ENCODE measurements at places on chromosomes 6 and 20.

DNA sequence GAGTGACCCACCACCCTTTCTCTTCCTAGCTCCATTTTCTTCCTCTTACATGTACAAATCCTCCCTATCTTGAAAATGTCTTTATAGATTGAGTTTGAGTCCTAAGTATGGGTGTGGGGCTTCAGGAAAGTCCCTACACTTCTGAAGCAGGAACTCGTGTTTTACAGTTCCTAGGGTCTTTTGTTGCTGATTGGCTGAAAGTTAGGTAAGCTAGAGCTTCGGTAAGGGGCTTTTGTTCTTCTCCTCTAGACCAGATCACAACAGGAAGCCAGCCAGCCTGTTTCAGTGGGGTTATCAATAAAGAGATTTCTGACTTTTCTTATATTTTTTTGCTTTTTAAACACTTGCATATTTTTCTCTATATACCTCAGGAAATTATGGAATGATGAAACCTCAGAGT, 51.3 kb downstream of the CNR1 start:
- DNase-seq: no peak

DNA sequence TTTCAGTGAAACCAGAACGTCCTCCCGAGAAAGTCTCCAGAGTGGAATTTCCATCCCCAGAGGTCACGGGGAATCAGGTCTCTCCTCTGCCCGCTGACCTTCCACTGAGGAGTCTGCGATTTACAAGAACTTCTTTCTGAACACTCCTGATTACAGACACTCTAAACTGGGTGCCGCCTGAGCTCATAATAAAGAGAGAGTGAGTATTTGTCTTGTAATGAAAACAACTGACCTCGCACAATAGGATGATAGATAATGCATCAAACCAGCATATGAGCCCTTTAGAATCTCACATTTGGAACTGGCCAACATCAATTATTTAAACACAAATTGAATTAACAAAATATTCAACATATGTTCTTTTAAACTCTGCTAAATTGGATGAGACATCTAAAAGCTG, 47.5 kb downstream of the DLL1 start:
- no peak for DNase-seq

DNA sequence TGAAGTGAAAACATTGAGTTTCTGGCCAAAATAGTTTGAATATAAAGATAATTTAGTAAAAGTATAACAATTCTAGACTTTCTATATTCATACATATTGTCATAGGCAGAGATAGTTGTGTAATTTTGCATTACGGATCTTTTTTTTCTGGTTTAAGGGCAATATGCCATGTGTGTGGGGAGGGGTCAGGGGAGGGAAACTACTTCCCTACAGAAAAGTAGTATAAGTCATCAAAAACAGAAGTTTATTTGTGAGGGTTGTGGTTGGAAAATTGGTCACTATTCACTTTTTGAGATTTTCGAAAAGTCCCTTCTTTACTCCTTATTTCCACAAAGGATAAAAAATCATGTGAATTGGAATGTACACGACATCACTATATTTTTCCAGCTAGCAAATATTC, 288.2 kb upstream of the PREP start:
- DNase-seq: no peak

DNA sequence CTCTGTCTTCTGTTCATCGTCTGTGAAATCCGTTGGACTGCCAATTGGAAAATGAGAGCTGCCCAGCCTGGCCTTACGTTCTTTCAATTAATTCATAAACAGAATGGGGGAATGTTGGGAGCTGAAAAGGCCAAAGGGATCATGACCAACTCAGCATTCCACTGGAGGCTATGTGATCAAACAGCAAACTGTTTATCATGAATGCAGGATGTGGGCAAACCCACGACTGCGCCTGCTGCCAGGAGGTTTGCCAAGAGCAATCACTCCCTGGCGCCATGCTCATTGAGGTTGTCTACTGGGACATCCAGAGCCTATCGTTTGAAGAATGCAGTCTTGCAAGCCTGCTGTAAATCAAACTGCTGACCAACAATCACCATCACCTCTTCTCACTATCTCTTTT, 9.3 kb upstream of the FKBP1A start:
- DNase-seq: no peak

DNA sequence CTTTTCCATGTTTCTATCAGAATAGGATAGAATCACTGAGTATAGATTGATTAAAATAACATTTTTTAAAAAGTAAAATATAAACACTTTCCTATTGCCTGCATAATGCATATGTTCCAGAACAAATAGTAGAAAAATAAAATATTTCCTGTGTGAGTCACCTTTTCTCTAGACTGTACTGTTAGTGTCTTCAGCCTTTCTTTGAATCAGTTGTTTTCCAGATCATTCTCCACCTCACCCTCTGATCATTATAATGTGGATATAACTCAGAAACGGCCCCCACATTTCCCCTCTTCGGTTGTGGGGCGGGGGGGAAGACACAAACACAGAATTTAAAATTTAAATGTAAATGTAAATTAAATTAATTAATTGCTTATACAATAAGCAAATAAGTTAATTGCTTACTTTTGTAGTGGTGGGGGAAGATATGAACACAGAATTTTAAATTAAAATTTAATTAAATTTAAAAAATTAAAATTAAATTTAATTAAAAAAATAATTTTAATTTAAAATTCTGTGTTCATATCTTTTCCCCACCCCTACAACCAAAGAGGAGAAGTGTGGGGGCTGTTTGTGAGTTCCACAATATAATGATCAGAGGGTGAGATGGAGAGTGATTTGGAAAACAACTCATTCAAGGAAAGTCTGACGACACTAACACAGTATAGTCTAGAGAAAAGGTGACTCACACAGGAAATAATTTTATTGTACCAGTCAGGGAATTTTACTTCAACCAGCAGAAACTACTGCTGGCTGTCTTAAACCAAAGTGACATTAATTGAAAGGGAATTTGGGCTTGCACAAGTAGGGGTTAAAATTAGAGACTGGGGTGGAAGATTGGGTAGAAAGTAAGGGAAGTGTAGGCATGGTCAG, 37.1 kb upstream of the PROKR2 start:
- DNase-seq: no peak

GRCh38 chr6:165889636-165890403, 226.8 kb upstream of the PDE10A start:
- DNase-seq: peak; percentile 69

DNA sequence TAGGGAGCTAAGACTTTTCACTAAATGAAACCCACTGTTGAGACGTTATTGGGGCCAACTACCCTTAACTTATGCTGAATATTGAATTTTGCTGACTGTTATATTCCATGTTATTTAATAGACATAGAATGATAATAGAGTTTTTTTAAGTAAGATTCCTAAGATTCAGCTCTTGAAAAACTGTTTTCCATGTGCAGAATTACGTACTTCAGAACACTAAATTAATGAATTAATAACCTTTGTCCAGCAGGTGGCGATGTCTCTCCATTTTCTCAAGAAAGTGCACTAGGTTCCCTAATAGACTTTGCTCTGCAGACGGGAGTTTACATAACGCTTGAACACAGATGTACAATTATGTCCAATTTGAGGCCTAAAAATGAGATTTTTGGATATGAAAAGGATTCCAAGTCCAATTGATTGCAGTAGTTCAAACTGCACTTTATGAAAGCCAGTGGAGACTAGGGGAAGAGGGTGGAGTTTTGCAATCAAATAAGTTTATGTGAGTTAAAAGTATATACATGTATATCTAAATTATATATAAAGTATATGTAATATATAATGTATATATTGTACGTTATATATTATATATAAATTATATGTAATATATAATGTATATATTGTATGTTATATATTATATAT, 282.1 kb downstream of the UST start:
- DNase-seq: no peak

- DNase-seq: no peak
These were observed 37.9 kb upstream of the PCMTD2 start for GRCh38 chr20:64217539-64218221.

DNA sequence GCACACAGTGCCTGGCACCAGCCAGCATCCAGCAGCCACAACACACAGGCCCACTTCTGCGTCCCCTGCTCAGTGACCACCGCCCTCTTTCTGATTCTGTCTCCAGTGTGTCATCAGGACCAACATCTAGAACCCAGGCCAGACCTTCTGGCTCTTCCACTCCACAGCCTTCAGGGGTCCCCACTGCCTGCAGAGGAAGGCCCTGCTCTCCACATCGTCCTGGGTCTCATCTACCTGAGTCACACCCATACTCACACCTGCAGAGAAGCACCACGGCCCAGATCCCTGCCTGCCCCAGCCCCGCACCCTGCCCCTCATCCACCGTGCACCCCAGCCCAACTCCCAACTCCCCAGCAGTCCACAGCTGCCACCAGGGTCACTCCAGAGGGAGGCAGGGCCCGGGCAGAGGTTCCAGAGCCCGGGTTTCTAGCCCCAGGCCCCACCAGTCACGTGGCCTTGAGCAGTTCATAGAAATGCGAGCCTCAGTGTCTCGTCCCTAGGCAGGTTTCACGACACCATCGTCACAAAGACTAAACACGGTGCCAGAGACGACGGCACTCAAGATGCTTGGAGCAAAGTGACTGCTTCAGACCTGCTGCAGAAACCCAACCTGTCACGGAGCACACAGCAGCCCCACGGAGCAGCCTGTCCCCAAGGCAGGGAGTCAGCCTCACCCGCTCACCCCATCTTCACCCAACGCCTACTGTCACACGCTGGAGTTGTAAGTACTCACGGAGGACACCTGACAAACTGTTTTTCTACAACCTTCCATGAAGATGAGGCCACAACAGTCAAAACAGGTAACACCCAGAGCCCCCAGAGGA, 16.1 kb downstream of the TAF4 start:
- DNase-seq: no peak

GRCh38 chr20:24735263-24735662, 213.8 kb upstream of the CST7 start:
- peak; percentile 22 for DNase-seq

DNA sequence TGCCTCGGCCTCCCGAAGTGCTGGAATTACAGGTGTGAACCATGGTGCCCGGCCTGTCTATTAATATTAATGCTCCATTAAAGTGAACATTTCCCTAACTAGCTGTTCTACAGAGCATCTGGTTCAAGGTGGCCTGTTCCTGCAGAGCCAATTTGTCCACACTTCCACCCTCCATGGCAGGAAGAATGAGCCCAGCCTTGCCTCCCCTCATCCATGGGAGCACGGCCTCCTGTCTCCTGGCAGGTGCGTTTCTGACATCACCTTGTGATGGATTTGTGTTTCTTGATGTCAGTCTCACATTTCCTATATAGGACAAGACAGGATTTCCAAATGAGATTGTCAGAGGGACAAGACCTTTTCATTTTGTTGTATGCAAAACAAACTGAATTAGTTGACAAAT, 105.7 kb upstream of the FRMD1 start:
- no peak for DNase-seq

GRCh38 chr20:58359441-58359840, 29.6 kb upstream of the VAPB start:
- DNase-seq: no peak

Data from ecto neural progenitor cell (in vitro differentiated cells).